Stimulated activated CD8-positive, alpha-beta memory T cell treated with anti-CD3 and anti-CD28 coated beads, Interleukin-7, amount 100 ng/mL, for 1 hour (primary cell): ENCODE measurements at places on chromosomes 6 and 20.

DNA sequence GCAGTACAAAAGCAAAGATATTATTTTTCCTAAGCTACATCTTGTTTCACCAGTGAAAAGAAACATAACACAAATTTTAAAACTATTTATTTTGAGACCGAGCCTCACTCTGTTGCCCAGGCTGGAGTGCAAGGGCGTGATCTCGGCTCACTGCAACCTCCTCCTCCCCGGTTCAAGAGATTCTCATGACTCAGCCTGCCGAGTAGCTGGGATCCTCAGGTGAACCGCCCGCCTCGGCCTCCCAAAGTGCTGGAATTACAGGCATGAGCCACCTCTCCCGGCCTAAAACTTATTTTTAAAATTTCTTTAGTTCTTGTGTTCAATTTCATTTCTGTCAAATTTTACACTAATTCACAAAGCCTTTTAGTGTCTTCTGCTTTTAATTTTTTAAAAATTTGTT lies 5.9 kb downstream of the SRSF12 start:
- DNase-seq, result no peak

DNA sequence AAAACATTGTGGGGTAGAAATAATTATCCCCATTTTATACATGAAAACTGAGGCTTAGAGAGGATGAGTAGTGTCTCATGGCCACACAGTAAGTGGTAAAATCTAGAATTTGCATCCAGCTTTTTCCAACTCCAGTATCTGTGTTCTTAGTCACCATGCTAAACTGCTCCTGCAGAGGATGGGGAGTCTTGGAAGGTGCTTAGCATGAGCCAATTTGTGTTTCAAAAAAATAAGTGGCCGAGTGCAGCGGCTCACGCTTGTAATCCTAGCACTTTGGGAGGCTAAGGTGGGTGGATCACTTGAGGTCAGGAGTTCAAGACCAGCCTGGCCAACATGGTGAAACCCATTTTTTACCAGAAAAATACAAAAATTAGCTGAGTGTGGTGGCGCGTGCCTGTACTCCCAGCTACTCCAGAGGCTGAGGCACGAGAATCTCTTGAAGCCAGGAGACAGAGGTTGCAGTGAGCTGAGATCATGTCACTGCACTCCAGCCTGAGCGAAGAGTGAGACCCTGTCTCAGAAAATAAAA lies 2.4 kb downstream of the C6orf89 start:
- DNase-seq, result no peak

- DNase-seq, result no peak
Observed at GRCh38 chr6:159067334-159067733, 22.5 kb upstream of the TAGAP start.

GRCh38 chr6:106509420-106510089 lies 119.7 kb downstream of the RTN4IP1 start:
- no peak for DNase-seq

DNA sequence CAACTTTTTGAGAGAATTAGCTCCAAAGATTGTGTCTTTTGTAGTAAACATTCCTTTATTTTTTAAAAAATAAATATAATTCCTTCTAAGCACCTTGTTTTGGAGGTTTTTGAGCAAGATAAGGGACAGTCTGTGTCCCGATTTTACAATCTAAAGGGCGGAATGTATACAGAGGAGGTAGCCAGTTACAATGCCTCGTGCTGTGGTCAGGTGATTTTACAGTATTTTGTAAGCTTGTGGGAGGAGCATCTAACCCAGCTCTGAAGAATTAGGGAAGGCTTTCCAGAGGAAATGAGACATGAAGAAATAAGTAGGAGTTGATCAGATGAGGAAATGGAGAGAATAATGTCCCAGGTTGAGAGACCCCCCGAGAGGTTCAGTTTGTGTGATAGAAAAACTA lies 1.3 kb downstream of the HINT3 start:
- DNase-seq, result no peak

- no peak for DNase-seq
Observed at GRCh38 chr6:27650620-27651370, 177.9 kb upstream of the ZNF184 start.

DNA sequence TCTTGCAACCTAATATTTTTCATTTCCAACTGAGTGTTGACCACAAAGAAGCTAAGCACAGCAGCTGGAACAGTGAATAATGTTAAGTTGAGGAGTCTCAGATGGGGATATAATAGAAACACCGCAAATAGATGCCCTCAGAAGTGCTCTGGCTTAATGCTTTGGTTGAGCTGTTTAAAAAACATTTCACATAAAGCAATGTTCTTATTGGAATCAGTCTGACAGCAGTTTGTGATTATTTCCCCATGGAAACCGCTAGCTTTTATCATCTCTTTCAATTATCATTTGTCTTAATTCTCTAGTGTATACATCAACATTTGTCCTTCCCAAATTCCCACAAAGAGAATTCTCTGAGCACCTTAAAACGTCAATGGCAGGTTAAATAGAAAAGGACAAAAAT lies 30.8 kb downstream of the METTL24 start:
- DNase-seq, result no peak

GRCh38 chr6:157708933-157709332 lies 114.1 kb upstream of the SNX9 start:
- no peak for DNase-seq

DNA sequence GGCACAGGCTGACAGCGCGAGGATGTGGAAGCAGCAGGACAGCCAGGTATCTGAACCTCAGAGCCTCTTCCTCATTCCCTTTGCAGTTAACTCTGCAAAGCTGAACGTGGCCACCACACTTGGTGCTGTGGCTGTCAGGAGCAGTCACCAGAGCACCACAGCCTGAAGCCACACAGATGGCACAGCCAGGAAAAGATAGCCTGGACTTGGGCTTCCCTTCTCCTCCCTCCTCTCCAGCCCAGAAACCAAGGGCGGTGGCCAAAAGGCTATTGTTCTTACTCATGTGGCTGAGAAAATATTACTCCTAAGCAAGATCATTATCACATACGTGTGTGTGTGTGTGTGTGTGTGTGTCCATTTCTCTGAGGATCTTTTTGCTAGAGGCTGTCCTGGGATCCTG lies 39.8 kb downstream of the CD164 start:
- no peak for DNase-seq

DNA sequence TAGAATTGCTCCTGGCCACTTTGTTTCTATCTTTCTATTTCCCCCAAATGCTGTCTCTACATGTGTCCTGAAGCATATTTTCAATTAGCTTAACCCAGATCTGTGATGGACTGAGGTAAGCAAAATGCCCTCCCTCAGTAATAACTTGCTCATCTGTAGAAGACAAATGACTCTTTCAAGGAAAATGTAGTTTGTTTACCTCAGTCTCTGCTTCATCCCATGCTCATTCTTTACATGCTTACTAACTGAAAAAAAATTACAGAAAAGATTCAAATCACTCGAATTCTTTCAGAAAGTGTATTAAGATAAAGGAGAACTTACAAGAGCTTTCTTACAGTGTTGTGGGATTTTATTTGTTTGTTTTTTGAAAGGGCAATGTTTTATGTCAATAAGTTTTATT lies 531.1 kb downstream of the LMBRD1 start:
- no peak for DNase-seq

- no peak for DNase-seq
Observed at GRCh38 chr6:88074791-88075190, 27.1 kb downstream of the SPACA1 start.

DNA sequence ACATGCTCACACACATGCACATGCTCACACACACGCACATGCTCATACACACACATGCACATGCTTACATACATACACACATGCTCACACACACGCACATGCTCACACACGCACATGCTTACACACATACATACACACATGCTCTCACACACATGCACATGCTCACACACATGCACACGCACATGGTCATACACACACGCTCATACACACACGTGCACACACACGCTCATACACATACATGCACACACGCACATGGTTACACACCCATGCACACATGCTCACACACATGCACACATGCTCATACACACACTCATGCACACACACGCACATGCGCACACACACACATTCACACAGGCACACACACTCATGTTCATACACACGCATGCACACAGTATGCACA lies 20.8 kb upstream of the RPS6KA2 start:
- no peak for DNase-seq
